ENCODE measurements at places on chromosomes 4 and X.

- DNase-seq: no peak
Measured at GRCh38 chr4:4268776-4269175, 20.8 kb upstream of the TMEM128 start.

- no peak for DNase-seq
Measured at GRCh38 chrX:68676335-68676734, 28.9 kb downstream of the STARD8 start.

GRCh38 chr4:185520119-185520518 lies 15.2 kb downstream of the PDLIM3 start:
- DNase-seq: no peak

DNA sequence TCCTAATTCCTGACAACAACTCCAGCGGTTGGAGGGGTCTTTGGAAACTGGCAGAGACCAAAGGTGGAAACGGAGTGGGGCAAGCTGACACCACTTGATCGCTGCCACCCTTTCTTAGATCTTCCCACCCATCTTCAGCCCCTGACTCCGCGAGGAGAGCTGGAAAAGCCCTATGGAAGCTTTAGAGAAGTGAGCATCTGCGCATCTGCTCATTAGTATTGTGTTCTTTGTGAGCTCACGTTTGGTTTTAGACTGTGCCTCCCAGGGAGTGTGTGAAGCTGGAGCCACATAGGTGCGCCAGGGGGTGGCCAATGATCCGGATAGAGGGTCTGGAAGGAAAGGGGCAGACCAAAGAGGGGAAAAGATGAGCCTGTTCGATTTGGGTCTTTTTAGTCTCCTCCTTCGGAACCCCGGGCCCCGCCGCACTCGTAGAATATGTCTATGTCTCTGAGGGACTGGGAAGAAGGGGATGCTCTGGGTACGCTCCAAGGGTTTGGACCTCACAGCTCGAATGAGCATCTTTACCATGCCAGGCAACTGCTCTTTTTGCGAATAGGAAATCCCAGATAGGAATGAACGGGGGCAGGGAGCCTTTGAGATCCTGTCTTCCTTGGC lies 578 bp upstream of the DKK2 start:
- no peak for DNase-seq

DNA sequence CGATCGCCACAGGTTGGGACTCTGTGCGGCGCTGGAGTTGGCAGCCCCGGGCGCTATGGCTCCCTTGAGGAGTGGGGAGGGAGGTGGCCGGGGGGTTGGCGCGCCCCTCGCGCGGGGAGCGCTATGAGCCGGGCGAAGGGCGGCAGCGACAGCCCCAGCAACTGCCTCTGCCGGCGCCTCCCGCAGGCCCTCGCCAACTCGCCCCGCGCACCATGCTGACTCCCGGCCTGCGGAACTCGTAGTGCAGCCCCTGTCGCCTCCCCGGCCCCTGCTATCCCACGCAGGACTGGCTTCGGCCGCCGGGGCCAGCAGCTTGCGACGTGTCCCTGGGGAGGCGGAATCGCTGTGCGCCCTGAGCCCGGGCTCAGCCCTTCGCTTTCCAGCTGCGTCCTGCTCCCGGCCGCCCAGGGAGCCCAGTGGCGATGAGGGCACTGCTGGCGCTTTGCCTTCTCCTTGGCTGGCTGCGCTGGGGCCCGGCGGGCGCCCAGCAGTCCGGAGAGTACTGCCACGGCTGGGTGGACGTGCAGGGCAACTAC lies 415 bp downstream of the SHISA3 start:
- peak; percentile 88 for DNase-seq

GRCh38 chr4:88757067-88757466 lies 59.4 kb upstream of the NAP1L5 start:
- DNase-seq: no peak

DNA sequence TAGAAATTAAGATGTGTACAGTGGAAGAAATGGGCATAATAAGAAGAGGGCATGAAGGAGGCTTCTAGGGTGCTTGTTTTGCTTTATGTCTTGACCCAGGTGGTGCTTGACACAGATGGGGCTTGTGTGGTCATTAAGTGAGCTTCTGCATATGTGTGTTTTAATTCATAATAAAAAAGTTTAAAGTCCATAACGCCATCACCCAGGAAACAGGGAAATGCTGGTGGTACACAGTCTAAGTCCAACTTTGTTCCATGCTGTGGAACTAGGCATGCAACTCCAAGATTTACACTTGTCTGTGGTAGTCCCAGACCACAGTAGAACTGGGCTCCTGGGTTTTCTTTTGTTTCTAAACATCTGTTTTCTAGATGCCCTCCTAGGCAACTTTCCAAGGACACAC lies 511.9 kb downstream of the MID1IP1 start:
- DNase-seq: no peak

DNA sequence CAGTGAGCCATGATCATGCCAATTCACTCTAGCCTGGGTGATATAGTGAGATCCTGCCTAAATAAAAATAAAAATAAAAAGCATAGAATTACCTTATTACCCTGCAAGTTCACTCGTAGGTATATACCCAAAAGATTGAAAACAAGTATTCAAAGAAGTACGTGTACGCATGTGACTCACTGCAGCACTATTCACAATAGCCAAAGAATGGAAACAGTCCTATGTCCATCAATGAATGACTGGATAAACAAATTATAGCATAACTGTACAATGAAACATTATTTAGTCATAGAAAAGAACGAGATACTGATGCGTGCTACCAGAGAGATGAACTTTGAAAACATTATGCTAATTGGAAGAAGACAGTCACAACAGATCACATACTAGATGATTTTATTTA lies 204.6 kb upstream of the DIAPH2 start:
- DNase-seq: no peak

GRCh38 chrX:106957856-106958255 lies 37.7 kb downstream of the CLDN2 start:
- no peak for DNase-seq

DNA sequence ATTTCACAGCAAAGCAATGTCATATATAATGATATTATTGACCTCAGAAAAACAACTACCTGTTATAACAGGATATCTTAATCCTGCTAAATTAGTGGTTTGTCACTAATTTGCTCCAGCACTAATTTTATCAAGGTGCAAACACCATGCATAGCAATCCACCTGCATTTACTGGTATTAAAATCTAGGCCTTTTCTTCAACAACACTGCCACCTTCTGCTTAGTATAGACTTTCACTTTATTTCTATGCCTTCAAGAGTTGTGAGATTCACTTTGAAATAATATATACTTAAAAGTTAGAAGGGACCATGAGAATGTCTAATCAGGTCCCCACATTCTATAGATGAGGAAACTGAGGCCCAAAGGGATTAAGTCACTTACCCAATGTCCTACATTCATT lies 82.1 kb upstream of the IQCM start:
- no peak for DNase-seq

DNA sequence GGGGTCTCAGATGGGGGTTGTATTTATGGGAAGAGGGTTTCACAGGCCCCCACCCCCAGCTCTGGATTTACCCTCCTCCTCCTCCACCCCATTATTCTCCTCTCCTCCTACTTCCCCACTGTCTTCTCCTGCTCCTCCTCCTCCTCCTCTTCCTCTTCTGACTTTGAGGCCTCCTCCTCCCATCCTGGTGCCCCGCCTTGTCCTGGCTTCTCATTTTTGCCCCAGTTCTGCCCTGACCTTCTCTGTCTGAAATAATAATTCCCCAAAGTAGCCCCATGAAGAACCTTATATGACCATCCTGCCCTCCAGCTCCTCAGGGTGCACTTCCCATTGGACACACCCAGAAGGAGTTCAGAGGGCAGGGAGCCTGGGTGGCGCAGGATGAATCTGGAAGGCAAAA lies 351.4 kb upstream of the GATB start:
- DNase-seq: no peak

DNA sequence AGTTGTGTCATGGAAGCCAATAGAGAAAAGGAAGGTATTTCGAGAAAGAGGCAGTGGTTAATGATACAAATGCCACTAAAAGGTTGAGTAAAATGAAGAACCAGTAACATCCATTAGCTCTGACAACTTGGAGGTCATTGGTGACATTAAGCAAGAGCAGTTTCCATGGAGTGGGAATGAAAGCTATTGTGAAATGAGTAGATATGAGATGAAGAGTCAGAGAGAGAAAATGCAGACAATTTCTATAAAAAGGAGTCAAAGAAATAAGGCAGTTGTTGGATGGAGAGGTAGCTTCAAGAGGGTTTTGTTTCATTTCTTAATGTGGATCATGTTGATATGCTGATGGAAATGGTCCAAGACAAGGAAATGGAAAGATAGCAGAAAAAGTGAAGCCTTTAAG lies 9.6 kb upstream of the AMTN start:
- DNase-seq: no peak

GRCh38 chr4:112361181-112361791 lies 64.1 kb downstream of the ALPK1 start:
- no peak for DNase-seq

DNA sequence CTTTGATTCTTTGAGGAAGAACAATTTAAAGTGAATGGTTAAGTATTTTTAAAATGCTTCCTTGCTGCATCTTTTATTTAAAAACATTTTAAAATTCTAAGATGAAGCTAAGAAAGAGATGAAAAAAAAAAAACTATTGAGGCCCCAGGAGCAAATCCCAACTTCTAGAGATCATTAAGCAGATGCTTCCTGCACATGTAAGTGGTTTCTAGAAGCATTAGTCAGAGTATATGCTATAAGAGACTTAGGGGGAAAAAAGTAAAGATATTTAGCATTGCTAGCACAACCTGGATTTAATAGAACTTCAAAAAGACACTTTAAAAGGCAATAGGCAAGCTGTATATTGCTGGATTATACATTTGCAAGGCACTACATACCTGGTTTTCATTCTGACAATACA lies 64.7 kb downstream of the ZNF827 start:
- no peak for DNase-seq

GRCh38 chr4:46975812-46976553 lies 17.4 kb downstream of the GABRA4 start:
- no peak for DNase-seq

GRCh38 chrX:153525451-153525850 lies 8.0 kb downstream of the ATP2B3 start:
- no peak for DNase-seq

DNA sequence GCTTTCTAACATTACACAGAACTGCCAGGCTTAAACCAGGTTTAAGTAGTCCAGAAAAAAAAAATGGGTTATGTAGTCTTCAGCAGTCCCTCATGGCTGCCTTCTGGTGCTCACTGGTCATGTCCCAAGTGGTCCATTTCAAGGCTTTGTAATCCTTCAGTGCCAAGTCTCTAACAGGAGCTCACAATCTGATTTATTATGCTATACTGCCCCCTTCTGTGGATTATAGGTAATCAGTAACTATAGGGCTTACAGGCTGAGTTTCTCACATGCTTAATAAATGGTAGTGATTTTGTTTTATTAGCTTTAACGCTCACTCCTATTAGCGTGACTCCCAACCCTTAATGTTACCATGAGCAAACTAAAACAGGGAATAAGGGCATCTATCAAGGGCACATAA lies 92.5 kb upstream of the EDA2R start:
- no peak for DNase-seq

GRCh38 chr4:108681321-108681809 lies 31.0 kb downstream of the OSTC start:
- no peak for DNase-seq

DNA sequence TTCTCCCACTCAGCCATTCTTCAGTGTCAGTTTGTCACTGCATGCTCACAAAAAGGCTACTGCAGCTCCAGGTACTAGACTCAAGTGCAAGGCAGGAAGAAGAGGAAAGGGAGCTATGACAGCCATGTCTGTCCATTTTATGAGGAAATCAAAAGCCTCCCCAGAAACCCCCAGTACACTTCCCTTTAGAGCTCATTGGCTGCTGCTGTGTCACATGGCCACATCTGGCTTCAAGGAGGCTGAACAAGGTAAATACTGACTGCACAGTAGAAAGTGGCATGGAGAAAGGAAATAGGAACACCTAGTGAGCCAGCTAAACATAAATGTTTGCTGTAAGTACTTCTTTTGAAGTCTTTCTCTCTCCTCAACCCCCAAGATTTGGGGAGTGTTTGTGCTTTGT lies 67.2 kb upstream of the FRAS1 start:
- no peak for DNase-seq

GRCh38 chr4:4714331-4714730 lies 145.1 kb upstream of the MSX1 start:
- DNase-seq: no peak

- no peak for DNase-seq
Measured at GRCh38 chr4:147599769-147600168, 17.4 kb upstream of the TMEM184C start.

GRCh38 chr4:14165222-14165920 lies 537.8 kb upstream of the BOD1L1 start:
- DNase-seq: no peak

DNA sequence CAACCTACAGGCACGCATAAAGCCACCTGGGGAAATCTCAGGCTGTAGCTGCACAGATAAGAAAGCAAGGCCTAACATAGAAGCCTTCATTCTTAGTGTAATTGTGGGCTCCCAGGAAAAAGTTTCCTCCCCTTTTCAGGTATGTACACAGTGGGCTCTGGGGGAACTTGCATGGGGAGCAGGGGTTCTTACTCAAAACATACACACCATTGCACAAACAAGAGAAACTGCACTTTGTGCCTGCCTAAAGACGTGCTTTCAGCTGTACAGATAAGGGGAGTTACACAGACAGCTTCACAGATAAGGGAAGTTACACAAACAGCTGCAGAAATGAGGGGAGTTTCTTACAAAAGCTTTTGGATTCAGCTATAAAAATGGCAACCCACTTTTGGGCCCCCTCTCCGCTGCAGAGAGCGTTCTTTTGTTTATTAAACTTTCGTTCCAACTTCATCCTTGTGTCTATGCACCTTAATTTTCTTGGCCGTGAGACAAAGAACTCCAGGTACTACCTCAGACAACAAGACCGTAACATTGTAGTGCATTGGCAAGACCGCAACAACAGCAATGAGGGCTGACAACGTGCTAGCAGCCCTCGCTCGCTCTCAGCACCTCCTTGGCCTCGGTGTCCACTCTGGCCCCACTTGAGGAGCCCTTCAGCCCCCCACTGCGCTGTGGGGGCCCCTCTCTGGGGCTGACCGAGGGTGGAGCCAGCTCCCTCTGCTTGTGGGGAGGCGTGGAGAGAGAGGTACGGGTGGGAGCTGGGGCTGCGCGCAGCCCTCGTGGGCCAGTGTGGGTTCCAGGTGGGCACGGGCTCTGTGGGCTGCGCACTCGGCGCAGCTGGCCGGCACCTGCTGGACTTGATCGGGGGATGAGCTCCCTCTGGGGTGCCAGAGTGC lies 317.5 kb downstream of the RAPGEF2 start:
- DNase-seq: peak; percentile 60

GRCh38 chr4:109912706-109913595 lies at the start of gene EGF:
TSS of gene EGF (plus strand) at chr4:109912883. CDS start at chr4:109913336, 453 bp downstream.
- DNase-seq: no peak

DNA sequence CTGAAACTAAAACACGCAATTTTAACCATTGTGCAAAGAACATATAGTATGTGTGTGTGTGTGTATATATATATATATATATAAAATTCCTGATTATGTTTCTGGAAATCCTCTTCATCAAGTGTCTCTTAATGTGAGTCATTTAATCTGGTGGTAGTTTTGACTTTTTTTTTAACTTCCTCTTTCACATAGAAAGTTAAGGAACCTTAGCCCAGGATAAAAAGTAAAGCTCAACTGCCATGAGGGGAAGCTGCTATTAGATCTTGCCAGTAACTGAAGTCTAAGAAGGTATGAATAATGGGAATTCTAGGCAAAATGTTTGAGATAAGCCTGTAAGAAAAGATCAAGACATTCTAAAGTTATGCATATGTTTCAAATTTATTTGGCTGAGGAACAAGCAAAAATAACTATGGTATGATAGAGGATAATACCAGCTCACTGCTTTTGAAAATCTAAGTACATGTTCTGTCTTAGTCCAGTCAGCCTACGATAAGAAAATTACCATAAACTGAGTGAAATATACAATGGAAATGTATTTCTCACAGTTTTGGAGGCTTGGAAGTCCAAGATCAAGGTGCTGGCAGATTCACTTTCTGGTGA lies 757.0 kb downstream of the TRAM1L1 start:
- no peak for DNase-seq

All from upper lobe of left lung (tissue), 6 donors.